ENCODE measurements at places on chromosomes 12 and 14.

DNA sequence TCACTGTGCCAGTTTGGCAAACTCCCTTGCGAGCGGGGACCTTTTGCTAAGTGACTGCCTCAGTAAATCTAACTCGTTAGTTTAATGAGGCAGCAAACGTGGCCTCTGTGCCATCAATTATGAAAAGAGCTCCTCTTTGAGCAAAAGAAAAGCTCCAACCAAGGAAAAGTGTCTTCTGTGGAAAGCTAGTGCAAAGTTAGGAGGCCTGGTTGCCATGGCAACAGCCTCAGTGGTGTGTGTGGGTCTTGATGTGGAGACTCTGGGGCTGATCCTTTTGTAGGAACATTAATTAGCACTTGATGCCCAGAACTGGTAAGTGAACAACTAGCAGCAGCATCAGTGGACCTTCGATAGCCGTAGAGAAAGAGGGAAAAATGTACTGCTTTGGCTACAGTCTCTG is 145.7 kb downstream of the CHST11 start:
- peaks cover 50% of the 10 kb centered on the region for H3K4me1 ChIP-seq
- no peak overlapping the region for H3K4me3 ChIP-seq
- no peaks in the 10 kb centered on the region for H3K27me3 ChIP-seq
- no peak for DNase-seq

DNA sequence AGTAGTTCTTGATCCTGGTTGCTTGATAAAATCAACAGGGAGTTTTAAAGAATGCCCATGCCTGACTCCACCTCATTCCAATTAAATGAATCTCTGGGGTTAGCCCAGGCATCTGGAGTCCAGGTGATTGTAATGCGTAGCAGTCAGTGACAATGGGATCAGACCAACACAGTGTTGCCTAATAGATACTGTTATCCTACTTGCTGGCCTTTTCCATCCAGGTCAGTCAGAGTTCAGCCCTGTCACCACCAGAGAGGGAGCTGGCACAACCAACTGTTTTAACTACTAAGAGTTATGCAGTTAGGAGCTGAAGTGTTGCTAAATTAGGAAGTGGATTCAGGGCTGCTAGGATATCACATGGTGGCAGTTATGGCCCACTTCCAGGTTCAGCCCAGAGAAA is 107.1 kb downstream of the GPR135 start:
- no peaks in the 10 kb centered on the region for H3K27me3 ChIP-seq
- no peak for DNase-seq
- H3K27ac ChIP-seq = no peak overlapping the region
- no peaks in the 10 kb centered on the region for H3K4me1 ChIP-seq

DNA sequence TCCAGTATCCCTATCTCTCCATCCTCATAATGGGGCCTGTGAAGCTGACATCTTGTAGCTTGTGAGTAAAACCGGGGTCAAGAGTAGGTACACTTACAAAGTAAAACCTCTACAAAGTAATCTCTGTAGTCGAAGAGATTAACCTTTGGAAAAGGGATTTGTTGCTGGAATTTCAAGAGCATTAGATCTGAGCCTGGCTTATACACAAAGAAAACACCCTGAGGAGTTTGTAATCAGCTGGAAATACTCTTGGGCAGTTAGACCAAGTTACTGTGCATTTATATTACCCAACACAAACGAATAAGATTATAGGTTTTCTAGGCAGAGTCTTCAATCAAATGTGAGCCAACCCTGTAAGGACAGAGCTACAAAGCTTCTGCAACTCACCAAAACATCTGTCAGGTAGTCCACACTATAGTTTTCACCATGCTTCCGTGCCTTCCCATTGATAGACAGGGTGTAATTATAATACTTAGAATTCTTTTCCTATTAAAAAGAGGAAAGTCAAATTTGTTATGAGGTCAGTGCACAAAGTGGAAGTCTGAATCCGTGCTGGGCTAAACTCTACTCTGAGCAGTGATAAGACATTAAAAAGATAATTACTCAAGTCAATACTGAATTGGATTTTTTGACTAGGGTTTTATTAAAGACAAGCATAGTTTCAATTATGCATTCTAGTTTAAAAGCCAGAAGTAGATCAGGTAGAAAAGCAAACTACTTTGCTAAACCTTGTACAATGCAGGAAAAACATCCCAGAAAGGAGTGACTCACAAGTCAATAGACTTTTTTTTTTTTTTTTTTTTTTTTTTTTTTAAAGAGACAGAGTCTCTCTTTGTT is 14.6 kb downstream of the GNS start:
- DNase-seq = no peak
- no peaks in the 10 kb centered on the region for H3K27me3 ChIP-seq
- peaks cover 74% of the 10 kb centered on the region for H3K36me3 ChIP-seq
- H3K4me1 ChIP-seq = peaks cover 12% of the 10 kb centered on the region
- H3K27ac ChIP-seq = no peak overlapping the region

- H3K4me3 ChIP-seq = peak overlapping the region; percentile 94
- DNase-seq = peak; percentile 25
- H3K27me3 ChIP-seq = no peaks in the 10 kb centered on the region
- peaks cover 37% of the 10 kb centered on the region for H3K4me1 ChIP-seq
- peaks cover 30% of the 10 kb centered on the region for H3K36me3 ChIP-seq
Observed at GRCh38 chr12:76085520-76085868, 1.0 kb upstream of the NAP1L1 start.

- no peaks in the 10 kb centered on the region for H3K27me3 ChIP-seq
- DNase-seq = no peak
- H3K27ac ChIP-seq = peak overlapping the region; percentile 86
Observed at GRCh38 chr12:6229224-6230218, 29.3 kb downstream of the CD9 start.

DNA sequence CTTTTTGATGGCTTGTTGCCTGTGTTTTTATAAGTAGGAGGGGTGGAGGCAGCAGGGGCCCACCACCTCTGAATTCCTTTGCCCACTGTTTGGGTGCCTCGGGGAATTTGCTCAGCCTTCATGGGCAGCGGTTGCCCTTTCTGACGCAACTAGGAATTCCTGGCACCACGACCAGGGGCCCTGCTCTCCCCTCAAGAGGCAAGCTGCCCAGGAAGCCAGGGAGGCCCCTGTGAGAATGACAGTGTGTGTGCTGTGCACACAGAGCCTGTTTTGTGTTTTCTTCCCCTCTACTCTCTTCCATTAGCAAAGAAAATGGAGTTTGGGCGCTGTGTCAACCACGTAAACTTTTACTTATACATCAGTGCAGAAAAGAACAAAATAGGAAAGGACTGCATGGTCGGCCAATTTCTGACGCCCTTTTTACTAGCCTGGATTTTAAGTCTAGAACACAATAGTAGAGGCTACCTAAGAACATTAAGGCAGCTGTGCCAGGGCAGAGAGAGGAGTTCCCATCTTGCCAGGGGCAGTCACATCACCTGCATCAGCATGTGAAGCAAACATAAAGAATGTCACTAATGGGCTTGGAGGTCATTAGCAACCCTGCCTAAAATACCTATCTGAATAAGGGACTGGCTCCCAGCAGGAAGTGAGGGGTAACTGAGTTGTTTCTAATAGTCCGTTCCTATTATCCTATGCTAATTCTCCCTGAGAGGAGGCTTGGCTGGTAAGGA is 17.9 kb upstream of the PTGR2 start:
- H3K4me1 ChIP-seq = peaks cover 16% of the 10 kb centered on the region
- H3K4me3 ChIP-seq = no peak overlapping the region
- no peaks in the 10 kb centered on the region for H3K27me3 ChIP-seq
- H3K27ac ChIP-seq = no peak overlapping the region

DNA sequence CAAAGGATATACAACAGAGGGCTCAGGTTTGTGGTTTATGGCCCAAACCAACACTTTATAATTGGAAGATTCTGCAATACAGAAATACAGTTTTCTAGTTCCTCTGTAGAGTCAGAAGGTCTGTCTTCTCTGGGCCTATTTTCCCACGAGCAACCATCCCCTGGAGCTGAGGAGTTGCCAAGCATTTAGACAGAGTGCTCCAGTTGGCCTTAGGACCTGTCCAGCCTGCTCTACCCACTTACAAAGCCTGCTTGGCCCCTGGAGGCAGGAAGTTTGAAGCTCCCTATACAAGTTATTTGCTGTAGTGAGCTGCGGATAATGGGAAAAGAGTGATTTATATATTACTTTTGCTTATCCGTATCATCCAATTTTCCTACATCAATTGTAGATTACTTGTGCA is 60.8 kb upstream of the HSPB8 start:
- no peaks in the 10 kb centered on the region for H3K27me3 ChIP-seq
- no peak for DNase-seq
- H3K4me1 ChIP-seq = no peaks in the 10 kb centered on the region
- H3K4me3 ChIP-seq = no peak overlapping the region
- no peaks in the 10 kb centered on the region for H3K36me3 ChIP-seq
- H3K27ac ChIP-seq = no peak overlapping the region
